GM18507 (cell line): ENCODE measurements at places on chromosomes 5 and 9.
A peak's percentile ranks its signal among the peaks of the same experiment; 100 is the strongest.

DNA sequence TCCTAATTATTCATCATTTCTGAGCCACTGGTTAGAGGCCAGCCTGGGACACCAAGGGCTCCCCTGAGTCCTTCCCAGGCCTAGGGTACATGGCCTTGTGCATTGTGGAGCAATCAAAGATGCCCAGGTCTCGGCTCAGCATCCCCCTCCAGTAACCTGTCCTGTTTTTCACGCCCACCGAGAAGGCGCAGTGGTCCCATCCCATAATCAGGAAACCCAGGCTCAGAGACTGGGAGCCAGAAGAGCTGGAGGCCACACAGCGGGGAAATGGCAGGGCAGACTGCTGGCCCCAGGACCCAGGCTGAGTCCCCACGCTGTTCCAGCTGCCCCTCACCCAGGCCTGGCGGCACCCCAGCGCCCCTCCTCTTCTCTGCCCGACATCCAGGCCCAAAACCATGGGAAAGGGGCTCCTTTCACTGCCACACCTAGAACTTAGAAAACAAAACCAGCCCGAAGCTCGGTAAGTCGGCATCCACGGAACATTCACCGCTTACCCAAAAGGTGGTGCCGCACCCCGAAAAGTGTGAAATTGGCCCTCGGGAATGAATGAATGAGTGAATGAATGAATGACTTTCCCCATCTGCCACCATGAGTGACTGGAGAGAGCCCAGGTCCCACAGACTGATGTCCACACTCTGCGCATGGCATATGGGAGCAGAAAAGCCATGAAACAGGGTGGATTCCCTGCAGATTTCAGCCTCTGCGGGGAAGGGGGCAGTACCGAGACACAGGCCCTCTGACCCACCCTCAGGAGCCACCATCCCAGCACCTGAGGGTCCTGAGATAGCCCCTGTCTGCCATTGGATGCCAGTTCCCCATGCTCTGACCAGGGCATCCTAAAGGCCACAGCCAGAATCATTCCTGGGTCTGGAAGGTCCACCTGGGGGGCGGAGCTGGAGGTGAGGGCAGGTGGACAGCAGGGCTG lies 132.5 kb downstream of the OLFM1 start:
- DNase-seq = no peak

GRCh38 chr5:128949847-128950546 lies 15.3 kb upstream of the SLC27A6 start:
- DNase-seq = no peak

DNA sequence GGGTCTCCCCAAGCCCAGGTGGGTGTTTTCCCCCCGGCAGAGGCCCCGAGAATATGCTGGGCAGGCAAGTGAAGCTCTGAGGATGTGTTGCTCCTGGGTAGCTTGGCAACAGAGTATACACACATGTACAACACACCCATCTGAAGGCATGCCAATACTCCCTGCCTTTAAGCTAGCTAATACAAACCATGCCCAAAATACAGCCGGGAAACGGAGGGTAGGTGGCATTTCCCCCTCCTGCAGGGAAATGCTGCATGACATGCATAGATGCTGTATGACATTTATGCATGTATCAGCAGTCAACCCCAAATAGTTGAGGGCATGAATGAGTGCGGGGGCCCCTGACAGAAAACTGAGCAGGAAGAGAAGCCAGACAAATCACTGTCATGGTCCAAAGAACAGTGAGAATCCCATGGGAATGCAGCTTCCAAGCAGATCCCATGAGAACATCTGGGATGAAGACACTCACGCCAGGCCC lies 614.1 kb downstream of the EBF1 start:
- no peak for DNase-seq

DNA sequence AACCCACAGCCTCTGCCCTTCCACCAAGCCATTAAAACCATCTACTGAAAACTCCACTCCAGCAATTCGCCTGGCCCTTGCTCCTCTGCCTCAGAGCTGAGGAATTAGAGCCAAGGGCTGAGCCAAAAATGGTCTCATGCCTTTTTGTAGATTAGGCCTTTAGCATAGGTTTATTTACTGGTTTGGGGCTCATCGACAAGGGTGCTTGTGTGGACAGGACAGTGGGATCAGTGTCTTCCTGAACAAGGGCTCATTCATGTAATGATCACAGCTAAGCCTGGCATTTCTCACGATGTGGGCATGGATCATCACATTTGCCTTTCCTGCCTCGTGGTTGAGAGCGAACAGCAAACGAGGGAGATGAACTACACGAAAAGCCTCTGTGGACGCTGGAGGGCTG lies 59.2 kb upstream of the PHF24 start:
- no peak for DNase-seq

GRCh38 chr5:141603923-141604717 lies 14.7 kb downstream of the DIAPH1 start:
- DNase-seq = no peak

DNA sequence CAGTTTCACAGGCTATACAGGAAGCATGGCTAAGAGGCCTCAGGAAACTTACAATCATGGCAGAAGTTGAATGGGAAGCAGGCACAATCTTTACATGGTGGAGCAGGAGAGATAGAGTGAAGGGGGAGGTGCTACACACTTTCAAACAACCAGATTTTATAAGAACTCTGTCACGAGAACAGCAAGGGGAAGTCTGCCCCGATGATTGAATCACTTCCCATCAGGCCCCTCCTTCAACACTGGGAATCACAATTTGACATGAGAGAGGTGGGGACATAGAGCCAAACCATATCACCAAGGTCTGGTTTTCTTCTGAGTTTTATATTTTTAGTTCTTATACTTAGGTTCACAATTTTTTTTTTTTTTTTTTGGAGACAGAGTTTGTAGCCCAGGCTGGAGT lies 16.1 kb downstream of the ZCCHC9 start:
- no peak for DNase-seq

- DNase-seq = no peak
Observed at GRCh38 chr9:83526901-83527300, 11.3 kb downstream of the FRMD3 start.

GRCh38 chr5:171355302-171355724 lies 32.3 kb upstream of the NPM1 start:
- peak; percentile 37 for DNase-seq

- DNase-seq = no peak
Observed at GRCh38 chr9:14313378-14313940, 482 bp downstream of the NFIB start.

- no peak for DNase-seq
Observed at GRCh38 chr9:80934095-80934494, 755.3 kb downstream of the TLE1 start.

DNA sequence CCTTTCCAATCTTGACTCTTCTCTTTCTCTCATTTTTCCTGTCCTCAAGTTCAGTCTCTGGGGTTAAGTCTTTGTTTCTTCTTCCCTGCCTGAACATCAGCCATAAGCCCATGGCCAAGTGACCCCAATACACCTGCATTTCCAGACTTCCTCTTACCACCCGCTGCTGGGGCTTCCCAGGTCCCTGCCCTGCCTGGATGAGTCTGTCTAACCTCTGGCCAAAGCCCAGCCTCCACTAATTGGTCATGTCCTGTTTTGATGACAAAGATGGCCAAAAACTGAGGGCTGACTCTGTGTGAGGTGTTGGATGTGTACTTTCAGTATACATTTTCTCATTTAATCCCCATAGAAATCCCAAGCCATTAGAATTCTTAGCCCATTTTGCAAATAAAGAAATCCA lies 47.3 kb downstream of the SH3TC2 start:
- DNase-seq = no peak

DNA sequence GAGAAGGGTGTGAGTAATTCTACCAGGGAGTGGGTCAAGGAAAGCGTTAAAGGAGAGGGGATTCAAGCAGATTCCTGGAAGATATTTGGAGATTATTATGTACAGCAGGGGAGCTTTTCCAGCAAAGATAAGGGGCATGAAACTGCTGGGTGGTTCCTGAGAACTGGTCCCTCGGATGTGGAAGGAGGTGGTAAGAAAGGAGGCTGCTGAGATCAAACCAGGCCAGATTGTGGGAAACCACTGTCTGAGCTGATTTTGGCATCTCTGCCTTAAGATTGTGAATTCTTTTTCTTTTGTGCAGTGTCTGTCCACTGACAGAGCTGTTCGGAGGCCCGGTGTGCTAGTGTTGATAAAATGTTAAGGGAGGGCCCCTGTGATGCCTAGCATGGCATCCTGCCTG lies 45.4 kb downstream of the SNX30 start:
- no peak for DNase-seq

DNA sequence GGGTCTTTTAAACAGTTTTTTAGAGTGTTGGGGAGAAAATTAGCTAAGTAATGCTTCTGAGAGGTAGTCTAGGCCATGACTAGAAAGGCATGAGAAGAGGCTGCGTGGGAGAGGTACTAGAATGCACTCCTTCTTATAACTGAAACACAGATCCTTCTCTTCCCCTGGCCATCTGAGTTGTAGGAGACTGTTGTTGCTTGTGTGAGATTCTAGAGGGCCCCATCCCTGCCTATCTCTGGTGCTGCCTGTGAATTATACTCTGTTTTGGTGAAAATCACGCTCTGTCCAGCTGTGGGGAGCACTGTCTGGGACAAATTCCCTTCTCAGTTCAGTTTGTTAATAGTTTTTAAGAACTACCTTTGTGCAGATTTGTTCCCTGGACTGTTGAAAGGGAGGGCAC lies 37.5 kb downstream of the MAP1B start:
- no peak for DNase-seq

- no peak for DNase-seq
Observed at GRCh38 chr9:4588721-4589120, 73.4 kb upstream of the PLPP6 start.

DNA sequence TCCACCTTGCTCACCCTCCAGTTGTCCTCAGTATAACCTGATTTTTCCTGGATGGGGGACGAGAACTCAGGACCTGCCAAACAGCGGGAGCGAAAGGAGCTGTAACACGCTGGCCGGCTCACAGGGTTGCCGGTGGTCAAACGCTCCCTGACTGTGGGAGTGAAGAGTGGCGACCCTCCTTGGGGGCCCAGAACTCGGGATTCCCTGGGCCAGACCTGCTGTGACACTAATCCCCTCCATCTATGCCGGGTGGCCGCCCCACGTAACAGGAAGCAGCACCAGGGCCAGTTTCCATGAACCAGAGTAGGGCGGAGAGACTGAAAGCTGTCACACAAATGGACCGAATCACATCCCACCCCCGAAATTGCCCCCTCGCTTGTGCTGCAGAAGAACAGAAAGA lies 1809.2 kb upstream of the ACO1 start:
- DNase-seq = no peak

DNA sequence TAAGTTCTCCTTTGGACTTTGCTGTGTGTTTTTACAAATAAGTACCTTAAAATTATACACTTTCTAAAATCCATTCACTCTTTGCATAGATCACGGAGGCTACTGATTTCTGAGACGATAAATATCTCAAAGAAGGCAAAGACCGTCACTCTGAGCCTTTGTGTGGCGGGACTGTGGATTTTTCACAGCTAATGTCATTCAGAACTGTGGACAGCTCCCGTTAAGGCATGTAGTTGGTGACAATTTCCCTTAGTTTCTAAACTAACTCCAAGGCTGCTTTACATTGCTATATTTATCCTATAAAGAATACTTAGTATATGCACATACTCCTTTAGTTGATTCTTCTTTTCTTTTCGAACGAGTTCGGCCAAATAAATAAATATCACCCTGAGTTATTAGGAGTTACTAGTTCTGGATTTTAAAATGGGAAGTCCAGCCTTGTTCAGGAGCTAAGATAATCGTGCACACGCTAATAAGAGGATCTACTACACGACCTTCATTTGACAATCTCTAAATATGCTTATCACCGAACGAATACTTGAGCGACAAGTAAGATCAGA lies 1.8 kb downstream of the HCN1 start:
- no peak for DNase-seq

GRCh38 chr9:108861464-108861863 lies 602 bp upstream of the ACTL7A start:
- no peak for DNase-seq

GRCh38 chr5:146586752-146587151 lies 70.8 kb upstream of the GPR151 start:
- no peak for DNase-seq

DNA sequence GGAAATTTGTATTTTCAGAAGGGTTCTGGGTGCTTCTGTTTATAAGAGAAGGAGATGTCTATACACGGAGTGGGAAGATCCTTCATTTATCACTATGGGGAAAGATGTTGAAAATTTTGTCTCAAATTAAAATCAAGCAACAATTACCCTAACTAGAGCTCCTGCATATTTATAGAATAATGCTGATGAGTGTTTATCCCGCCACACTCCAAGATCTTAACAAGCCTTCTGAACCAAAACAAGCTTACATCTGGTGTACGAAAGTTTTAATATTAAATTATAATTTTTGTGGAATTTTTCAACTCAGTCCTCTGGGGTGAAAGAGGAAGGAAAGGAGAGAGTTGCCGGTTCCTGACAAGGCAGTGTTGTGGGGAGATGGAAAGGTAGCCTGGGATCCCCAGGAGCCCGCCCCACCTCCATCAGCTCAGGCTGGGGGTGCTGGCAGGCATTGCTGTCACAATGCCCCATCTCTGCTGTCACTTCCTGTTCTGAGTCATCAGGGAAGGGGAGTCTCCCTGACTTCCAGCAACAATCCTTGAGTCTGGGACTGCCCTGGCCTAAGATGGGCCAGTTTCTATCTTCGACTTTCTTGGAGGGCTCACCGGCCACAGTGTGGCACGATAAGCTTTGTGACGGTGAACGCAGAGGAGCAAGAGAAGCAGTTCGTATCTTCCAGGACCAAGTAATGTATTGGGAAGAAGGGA lies 64.5 kb downstream of the ERAP1 start:
- no peak for DNase-seq
